BJ (cell line): ENCODE measurements at places on chromosomes 7 and 10.
A peak's percentile ranks its signal among the peaks of the same experiment; 100 is the strongest.

- DNase-seq: no peak
Observed at GRCh38 chr7:50068850-50069551, 24.0 kb downstream of the ZPBP start.

DNA sequence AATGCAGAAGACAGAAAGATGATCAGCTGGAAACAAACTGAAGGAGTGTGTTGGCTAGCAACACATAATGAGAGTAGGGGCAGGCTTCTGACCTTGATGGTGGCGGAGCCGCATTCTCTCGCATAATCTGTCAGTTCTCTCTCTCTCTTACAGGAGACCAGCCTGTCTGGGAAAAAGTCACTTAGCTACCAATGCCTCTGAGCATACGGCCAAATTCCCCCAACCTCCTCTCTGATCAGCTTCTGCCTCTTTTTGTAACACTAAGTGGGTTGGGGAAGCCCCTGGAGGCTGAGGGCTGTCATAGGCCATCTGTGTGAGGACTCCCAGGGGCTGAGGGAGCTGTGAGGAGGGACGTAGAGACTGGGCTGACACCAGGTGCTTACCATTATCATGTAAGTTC lies 104.6 kb downstream of the HIPK2 start:
- DNase-seq: no peak

GRCh38 chr7:43537765-43538403 lies 45.0 kb upstream of the STK17A start:
- no peak for DNase-seq

DNA sequence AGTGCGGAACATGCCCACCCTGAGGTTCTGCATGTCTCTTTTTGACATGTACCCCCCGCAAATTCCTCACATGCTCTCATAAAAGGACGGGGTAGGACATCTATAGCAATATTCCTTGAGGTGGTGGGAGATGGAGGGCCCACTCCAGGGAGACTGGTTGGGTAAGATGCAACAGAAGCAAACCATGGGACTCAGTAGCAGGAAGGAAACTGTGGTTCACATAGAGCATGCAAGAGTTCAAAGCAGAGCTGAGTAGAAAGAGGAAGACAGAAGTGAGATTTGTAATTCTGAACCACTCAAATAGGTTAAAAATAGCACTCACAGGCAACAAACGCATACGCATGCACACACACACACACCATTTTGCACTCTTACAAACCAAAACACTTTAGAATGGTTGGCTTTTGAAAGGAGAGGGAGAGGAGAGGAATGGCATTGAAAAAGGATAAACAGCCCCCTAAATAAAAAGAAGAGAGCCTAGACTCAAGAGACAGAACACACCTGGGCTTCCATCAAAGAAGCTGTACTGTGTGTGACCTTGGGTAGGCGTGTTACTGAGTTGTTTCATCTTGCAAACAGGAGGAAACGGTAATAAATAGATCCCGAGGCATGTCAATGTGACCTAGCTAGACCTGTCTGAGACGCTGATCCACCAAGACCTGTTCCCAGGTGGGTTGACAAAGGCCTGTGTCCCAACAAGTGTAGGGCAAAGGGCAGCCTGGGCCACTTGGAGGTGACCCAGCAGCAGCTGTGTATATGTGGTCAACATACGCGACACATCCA lies 77.6 kb upstream of the LRRC4 start:
- DNase-seq: no peak

DNA sequence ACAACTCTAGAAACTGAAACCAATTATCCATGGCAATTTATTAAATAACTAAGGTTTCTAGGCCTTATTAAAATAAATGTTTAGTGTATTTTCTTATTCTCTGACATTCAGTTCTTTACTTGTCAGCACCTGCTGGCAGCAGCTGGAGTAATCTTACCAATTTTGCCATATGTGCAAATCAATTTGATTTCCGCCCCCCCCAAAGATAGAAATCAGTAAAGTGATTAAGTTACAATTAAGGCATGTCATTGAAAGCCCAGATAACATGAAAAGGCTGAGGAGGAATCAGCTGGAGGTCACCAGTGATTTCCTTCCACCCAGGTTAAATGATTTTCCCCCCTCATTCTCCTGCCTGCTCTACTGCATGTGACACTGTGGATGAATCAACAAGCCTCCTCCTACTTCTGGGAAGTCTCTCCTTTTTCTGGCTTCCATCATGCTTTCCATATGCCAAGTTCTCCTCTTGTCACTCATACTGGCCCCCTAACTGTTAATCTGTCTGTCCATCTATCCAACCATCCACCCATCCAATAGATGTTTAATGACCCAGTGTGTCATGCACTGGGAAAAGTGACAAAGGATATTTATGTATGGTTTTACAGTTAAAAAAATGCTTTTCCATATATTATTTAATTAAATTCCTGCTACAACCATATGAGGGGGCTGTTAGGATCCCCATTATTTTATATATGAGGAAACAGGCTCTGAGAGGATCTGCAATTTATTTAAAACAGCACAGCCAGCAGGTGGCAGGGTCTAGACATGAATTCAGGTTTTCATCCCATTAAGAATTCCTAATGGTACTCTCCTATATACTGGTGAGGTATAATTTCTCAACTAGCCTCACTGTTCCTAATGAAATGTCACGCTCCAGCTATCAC lies 116.5 kb downstream of the ATXN7L1 start:
- DNase-seq: no peak

DNA sequence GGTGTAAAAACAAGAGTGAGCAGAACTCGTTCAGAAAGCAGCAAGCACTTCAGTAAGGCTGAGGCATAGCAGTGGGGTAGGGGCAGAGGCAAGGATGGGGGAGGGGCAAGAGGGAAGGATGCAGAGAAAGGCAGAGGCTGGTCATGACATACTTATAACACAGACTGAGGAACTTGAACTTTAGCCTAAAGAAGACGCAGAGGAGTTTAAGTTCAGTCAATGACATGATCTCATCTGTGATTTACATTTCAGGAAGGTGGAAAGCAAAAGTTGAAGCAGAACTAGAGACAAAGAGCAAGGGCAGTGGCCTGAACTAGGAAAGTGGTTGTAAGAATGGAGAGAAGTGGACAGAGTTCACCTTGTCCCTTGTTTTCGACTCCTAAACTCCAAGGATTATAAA lies 15.8 kb downstream of the MACC1 start:
- DNase-seq: no peak

GRCh38 chr7:136359333-136359903 lies 382.3 kb upstream of the MTPN start:
- no peak for DNase-seq

GRCh38 chr10:110434489-110435096 lies 63.1 kb upstream of the DUSP5 start:
- no peak for DNase-seq

- no peak for DNase-seq
Observed at GRCh38 chr10:71092812-71093401, 119.5 kb upstream of the UNC5B start.

DNA sequence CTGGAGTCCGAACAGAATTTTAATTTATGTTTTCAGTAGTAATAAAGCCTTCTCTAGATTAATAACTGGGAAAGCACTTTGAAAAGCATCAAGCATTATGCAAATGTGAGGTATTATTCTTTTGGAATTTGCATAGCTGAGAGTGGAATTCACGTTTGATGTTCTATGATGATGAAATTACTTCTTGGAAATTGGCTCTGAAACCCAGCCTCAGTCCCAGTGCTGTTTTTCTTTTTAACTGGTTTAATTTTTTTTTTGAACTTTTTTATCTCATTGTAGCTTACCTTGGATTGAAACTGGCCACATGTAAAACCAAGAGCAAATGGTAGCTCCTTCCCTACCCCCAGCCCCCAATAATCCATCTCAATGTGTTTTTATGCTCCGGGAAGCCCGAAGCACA lies 1.2 kb downstream of the TBXAS1 start:
- DNase-seq: no peak

GRCh38 chr10:123999956-124000615 lies 93.3 kb downstream of the CHST15 start:
- no peak for DNase-seq

- DNase-seq: no peak
Observed at GRCh38 chr10:78779339-78779955, 289.3 kb upstream of the ZMIZ1 start.

- DNase-seq: peak; percentile 0
Observed at GRCh38 chr10:116490028-116490662, 55.6 kb upstream of the PNLIP start.

- no peak for DNase-seq
Observed at GRCh38 chr7:103101543-103101942, 26.6 kb downstream of the ARMC10 start.

GRCh38 chr10:33038672-33039071 lies 80.6 kb upstream of the ITGB1 start:
- no peak for DNase-seq

DNA sequence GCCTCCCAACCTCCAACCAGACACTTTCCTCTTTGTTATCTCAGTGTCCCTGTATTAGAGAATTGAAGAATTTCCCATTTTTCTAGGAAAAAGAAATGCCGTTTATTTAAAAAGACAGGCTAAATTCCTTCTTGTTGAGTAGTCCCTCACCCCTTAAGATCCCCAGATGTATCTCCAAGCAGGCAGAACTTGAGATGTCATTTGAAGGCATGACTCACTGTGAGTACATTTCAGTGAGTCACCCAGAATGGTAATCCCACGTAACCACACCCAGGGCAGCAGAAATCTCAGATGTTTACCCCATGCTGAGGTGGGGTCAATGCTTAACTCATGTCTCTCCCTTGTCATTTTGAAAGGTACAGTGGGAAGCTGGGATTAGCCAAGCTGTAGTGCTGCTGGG lies 4.4 kb downstream of the ZNF655 start:
- peak; percentile 97 for DNase-seq

DNA sequence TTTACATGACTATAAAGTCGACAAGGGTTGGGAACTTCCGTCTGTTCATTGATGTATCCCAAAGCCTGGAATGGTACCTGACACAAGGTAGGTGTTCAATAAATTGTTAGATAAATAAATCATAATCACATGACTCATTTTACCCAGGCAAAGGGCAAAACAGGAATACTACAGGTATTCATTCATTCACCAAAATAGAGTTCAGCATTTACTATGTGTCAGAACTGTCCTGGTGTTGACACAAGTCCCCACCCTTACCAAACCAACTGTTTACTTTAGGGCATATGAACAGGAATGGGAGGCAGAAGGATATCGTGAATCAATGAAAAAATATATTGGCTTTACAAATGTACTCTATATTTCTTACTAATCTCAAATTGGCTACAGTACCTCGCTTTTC lies 666 bp upstream of the YAE1 start:
- no peak for DNase-seq

GRCh38 chr10:46215426-46215825 lies 71.4 kb upstream of the ANTXRL start:
- DNase-seq: no peak

- no peak for DNase-seq
Observed at GRCh38 chr7:68015122-68015977, 1018.7 kb downstream of the TYW1 start.

DNA sequence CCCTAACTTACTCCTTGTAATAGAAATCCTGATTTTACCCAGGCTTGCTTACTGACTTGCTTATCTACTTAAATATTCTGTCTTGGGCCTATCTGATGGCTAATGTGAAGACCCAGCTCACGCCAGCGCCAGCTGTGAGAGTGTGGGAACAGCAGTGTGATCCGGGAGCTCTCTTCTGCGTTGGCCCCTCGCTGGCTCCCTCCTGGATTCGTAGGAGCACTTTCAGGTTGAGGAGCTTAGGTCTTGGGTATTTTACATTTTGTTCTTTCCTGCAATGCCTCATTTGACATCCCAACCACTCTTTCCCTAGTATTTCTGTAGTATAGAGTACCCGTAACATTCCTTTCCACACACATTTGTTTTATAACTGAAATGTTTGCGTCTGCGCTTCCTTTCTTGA lies 51.7 kb downstream of the CREM start:
- DNase-seq: no peak

- DNase-seq: no peak
Observed at GRCh38 chr7:48875045-48875916, 49.1 kb upstream of the CDC14C start.

DNA sequence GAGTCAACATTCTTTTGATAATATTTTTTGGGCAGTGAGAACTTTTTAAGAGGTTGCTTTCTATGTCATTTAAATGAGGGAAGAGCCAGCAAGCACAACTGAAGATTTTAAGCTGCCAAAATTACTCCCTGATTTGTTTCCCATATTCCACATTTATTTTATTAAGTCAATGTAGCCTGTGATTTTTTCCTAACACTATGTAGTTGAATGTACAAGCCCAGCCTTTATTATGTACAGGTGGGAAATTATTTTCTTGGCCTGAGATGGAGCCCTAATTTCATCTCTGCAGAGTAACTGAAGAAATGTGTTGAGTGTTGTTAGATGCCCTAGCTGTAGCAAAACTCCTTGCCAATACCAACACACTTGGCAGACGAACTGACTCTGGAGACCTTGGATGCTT lies 83.1 kb upstream of the MINDY3 start:
- DNase-seq: no peak

DNA sequence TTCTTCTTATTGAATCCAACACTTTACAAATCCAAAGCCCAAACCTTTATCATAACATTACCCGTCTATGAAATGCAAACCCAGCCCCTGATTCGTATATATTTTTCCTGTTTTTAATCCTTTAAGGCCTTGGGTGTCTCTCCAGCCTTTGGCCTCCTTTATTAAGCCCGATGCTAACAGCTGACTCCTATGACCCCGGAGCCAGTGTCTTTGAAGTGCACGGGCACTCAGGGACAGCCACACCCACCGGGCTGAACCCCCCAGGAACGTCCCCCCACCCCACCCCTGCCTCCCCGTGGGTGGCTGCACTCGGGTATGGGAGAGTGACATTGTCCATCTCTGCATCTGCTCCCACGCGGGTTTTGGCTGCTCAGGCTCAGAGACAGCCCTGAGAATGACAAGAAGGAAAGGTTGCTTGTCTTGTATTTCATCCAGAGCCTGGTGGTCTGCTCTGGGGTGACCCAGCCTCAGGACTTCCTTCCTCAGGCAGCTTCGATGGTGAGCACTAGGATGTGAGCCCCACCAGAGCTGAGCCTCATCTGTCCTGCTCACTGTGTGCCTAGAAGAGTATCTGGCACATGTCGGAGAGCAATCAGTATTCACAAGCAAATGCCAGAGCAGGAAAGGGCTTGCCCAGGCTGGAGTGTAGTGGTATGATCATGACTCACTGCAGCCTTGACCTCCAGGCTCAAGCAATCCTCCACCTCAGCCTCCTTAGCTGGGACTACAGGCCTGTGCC lies 210.4 kb downstream of the SKIDA1 start:
- no peak for DNase-seq

DNA sequence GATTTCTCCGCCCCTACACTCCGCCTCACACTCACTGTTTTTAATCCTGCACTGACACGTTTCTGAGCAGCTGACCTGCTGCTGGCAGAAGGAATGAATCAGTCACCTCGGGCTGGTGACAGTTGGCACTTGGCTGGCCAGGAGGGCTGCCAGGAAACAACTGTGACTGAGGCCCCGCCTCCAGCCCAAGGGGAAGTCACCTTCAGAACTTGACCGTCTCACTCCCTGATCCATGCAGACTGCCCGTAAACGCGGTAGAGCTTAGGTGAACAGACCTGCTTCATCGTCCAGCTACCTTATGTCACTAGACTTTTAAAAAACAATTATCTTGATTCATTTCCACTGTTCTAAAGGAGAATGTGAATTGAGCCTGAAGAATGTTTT lies 107.5 kb downstream of the DOCK1 start:
- DNase-seq: no peak
